ENCODE measurements at places on chromosomes 5 and 9. TPM values are rescaled to one million over a fixed set of nuclear protein-coding genes. Genes with fewer than 3 reads are reported as not detected.

WNT8A gene
- not detected for total RNA-seq

NUTM2G gene
- not detected for total RNA-seq

ATP6V1G1 gene
- total RNA-seq = 70.4 TPM

SLC34A3 gene
- total RNA-seq = not detected

ZDHHC12 gene
- 18.4 TPM for total RNA-seq

PITX1 gene
- 0.13 TPM for total RNA-seq

OR1J2 gene
- total RNA-seq = not detected

PTPN3 gene
- total RNA-seq = 6.3 TPM

PPIC gene
- 34.3 TPM for total RNA-seq

PARP8 gene
- 28.0 TPM for total RNA-seq

ZDHHC11 gene
- 11.0 TPM for total RNA-seq

CCIN gene
- total RNA-seq = 0.87 TPM

SOX30 gene
- total RNA-seq = not detected

HAND1 gene
- total RNA-seq = not detected

HDAC3 gene
- 39.3 TPM for total RNA-seq

WHRN gene
- total RNA-seq = 5.5 TPM

PCDHGA1 gene
- total RNA-seq = 0.48 TPM

RNF224 gene
- not detected for total RNA-seq

CTXN3 gene
- not detected for total RNA-seq

IL31RA gene
- not detected for total RNA-seq

OR1N2 gene
- not detected for total RNA-seq

PTTG1 gene
- 1.3 TPM for total RNA-seq

PPP2R2B gene
- 0.29 TPM for total RNA-seq

NUTM2F gene
- not detected for total RNA-seq

PCSK5 gene
- total RNA-seq = 79.6 TPM

SAPCD2 gene
- 0.42 TPM for total RNA-seq

MARCOL gene
- not detected for total RNA-seq

CARD6 gene
- 19.5 TPM for total RNA-seq

STING1 gene
- 52.5 TPM for total RNA-seq

ANKRD20A1 gene
- 2.2 TPM for total RNA-seq

KLF4 gene
- total RNA-seq = 386 TPM

TMEM267 gene
- total RNA-seq = 11.0 TPM

XPA gene
- 16.7 TPM for total RNA-seq

TEX48 gene
- total RNA-seq = not detected

CKMT2 gene
- 18.9 TPM for total RNA-seq

DRD1 gene
- total RNA-seq = 1.1 TPM

CCNH gene
- 151 TPM for total RNA-seq

Measured in mesenteric fat pad (tissue), 1 donor.